ENCODE measurements at places on chromosomes 4 and X. TPM values are rescaled to one million over a fixed set of nuclear protein-coding genes. Genes with fewer than 3 reads are reported as not detected.

- DNase-seq, result no peak
These were observed 209.7 kb upstream of the FAM47A start for GRCh38 chrX:34341814-34342213.

GRCh38 chrX:34426334-34426733 is 230.8 kb downstream of the TMEM47 start:
- no peak for DNase-seq

DNA sequence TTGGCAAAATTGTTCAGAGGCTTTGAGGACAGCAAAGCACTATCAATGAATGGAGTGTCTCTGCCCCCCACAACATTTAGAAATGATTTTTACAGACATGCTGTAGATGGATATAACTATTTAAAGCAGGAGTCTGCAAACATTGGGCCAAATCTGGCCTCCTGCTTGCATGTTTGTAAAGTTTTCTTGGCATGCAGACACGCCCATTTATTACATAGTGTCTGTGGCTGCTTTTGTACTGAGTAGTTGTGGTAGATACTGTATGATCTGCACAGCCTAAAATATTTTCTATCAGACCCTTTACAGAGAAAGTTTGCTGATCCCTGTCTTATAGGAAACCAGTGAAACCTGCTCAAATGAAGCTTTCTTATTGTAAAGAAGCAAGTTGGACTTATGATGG is 45.5 kb upstream of the PHEX start:
- no peak for DNase-seq

DNA sequence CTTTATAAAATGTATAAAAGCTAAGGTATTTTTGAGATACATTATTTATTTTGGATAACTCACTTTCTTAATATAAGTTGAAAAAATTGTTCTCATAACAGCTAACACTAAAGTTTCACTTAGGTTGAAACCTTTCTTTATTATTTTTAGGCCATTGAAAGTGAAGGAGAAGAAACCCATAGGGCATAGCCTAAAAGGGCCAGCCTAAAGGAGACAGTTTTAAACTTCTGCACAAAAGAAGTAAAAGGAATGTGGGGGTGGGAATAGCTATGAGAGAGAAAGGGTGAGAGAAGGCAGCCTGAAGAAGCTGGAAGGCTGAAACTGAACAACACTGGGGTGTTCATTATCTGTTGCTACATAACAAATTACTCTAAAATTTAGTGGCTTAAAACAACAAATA is 57.6 kb upstream of the RAPGEF2 start:
- no peak for DNase-seq

DNA sequence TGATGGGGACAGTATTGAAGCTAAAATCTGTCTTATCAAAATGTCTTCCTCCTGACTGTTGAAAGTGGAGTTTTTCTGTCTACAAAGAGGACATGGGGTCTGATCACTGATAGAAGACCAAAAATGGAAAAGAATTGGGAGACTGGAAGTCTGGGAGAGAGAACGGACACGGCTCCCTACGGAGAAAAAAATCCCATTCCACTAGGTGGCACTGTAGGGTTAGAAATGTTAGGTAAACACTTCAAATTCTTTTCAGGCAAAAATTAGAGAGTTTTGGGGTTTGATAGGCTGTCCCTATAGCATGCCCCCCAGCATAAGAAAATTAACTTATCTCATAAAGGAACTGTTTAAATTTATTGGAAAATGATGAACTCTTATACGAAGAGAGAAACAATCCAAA is 200.5 kb downstream of the FAM133A start:
- DNase-seq, result no peak

DNA sequence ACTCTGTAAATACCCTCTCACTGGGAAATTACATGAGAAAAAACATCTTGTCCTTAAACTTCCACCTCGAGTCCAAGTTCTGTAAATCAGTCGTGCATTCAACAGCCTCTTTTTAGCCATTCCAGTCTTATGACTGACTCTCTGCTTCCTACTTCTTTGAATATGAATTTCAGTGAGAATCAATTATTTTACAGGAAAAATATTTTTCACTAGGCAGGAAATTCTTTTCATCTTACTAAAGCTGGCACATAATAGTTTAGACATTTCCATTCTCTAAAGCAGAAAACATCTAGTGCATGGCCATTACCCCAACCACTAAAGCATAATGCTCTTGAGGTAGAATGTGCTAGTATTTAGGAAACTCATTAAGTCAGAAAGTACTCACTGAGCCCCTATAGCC is 565.7 kb upstream of the FAT1 start:
- DNase-seq, result no peak

GRCh38 chr4:171308661-171309060 is 504.5 kb upstream of the GALNTL6 start:
- no peak for DNase-seq

- DNase-seq, result no peak
These were observed 125.1 kb downstream of the CAMK2D start for GRCh38 chr4:113636438-113636818.

- DNase-seq, result no peak
These were observed 48.8 kb downstream of the CLDN34 start for GRCh38 chrX:10015723-10016518.

GRCh38 chr4:76238236-76238635 is 13.3 kb upstream of the FAM47E start:
- no peak for DNase-seq

- no peak for DNase-seq
These were observed 180.8 kb upstream of the ANXA3 start for GRCh38 chr4:78370631-78371372.

- DNase-seq, result no peak
These were observed 124.5 kb downstream of the EFNB1 start for GRCh38 chrX:68953331-68953730.

DNA sequence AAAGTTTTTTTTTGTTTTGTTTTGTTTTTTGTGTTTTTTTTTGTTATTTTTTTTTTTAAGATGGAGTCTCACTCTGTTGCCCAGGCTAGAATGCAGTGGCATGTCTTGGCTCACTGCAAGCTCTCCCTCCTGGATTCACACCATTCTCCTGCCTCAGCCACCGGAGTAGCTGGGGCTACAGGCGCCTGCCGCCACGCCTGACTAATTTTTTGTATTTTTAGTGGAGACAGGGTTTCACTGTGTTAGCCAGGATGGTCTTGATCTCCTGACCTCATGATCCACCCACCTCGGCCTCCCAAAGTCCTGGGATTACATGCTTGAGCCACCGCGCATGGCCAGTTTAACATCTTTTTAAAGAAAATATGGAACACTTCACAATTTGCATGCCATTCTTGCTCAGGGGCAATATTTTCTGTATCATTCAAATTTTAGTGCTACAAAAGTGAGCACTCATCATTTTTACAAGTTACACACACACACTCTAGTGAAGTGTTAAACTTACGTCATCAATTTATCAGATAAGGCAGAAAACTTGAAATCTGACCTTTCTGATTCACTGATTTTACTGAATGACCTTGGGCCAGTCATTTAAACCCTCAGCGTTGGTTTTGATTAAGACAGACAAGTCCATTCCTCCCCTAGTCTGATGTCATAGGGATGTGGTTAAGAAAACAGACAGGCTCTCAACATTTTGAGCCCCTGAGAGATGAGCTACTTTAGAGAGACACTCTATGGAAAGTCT is 61.2 kb downstream of the TRIM2 start:
- DNase-seq, result no peak

The UCHL1 gene
- total RNA-seq, result 779 TPM

The TEX13D gene
- total RNA-seq, result not detected

The DCHS2 gene
- 12.3 TPM for total RNA-seq

The H2AZ1 gene
- total RNA-seq, result 108 TPM

The DOK7 gene
- total RNA-seq, result 2.0 TPM

The UBE2A gene
- 37.4 TPM for total RNA-seq

The ZMAT1 gene
- 24.4 TPM for total RNA-seq

The C4orf50 gene
- total RNA-seq, result 24.5 TPM

The HTRA3 gene
- total RNA-seq, result 0.25 TPM

The MAGEA4 gene
- not detected for total RNA-seq

The TMEM144 gene
- total RNA-seq, result 205 TPM
